Choroid plexus epithelial cell (primary cell): ENCODE measurements at places on chromosomes 16 and 17.

GRCh38 chr16:53664724-53665345 is 38.8 kb downstream of the RPGRIP1L start:
- DNase-seq, result peak; percentile 68

- peak; percentile 71 for DNase-seq
Observed at GRCh38 chr16:53755026-53755910, 51.3 kb downstream of the FTO start.

DNA sequence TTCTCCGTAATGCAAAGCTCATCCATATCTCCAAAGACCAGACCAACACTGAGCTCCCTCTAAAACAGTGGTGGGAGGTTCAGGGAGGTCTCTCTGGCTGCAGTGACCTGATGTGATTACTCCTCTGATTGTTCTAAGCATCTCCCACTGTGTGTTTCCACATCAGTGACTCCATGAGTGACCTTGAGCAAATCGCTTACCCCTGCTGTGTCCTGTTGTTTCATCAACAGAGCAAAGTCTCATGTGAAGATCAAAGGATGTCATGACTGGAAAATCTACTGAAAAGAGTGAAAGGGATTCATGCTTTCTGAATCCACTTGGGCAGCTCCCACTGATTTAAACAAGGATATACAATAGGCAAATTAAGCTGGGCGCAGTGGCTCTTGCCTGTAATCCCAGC is 352.9 kb downstream of the TMEM114 start:
- DNase-seq, result no peak

DNA sequence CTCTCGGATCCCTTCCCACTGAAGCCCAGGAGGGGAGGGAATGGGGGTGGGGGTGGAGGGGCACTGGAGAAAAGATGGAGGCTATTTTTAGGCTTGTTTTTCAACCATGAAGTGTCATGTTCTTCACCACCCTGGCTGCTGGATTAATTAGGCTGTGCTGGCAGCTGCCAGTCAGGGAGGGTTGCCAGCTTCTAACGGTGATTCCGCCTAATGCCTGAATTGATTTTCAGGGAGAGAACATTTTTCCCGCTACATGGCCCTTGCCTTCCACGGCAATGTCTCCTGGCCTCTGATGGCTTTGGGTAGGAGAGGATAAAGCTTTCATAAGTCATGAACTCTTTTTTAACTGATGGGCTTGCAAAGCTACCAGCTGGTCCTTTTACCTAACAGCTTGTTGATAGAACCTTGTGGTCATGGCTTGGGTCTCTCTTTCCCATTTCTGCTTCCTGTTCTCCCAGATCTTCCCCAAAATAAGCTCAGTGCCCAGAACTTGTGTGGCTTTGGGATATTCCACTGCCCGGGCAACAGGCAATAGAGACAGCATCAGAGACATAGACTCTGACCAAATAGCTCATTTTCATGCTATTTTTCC is 167.4 kb downstream of the PITPNC1 start:
- DNase-seq, result no peak

DNA sequence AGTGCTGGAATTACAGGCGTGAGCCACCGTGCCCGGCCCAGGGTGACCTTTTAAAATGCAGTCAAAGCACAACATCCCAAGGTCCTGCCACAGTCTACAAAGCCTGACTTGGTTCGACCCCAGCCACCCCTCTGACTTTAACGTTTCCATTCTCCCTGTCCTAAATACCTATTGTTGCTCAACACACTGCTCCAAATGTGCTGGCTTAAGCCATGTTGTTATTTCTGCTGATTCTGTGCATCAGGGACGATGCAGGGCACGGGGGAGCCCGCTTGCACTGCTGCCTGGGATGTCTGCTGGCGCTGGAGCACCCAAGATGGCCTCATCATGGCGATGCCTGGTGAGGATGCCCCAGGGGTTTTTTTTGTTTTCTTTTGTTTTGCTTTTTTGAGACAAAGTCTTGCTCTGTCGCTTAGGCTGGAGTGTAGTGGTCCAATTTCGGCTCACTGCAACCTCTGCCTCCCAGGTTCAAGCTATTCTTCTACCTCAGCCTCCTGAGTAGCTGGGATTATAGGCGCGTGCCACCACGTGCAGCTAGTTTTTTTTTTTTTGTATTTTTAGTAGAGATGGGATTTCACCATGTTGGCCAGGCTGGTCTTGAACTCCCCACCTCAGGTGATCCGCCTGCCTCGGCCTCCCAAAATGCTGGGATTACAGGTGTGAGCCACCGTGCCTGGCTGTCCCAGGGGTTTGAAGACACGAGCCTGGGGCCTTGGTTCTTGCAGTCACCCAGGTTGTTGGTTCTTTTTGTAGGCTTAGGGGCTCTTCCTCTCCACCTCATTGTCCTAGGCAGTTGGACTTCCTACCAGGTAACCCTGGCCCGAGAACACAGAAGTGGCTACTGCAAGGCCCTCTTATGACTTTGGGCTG is 22.9 kb downstream of the TMC7 start:
- DNase-seq, result no peak

GRCh38 chr17:56548661-56549060 is 44.8 kb upstream of the NOG start:
- no peak for DNase-seq

GRCh38 chr16:11547118-11547916 is 39.4 kb downstream of the LITAF start:
- no peak for DNase-seq

DNA sequence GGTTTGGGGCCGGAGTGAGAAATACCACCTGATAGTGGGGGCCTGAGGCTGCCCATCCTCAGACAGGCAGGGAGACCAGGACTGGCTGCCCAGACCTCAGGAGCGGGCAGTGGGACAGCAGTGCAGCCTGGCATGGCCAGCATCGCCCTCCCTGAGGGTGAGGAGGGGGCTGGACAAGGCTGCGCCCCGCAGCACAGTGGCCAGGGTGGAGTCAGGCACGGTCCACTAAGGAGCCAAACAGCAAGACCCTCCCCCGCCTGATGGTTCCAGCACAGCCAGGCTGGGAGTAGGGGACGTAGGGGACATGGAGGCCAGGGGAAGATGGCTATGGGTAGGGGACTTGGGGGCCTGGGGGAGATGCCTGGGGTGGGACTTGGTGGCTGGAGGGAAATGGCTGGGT is 3.3 kb downstream of the ZNF598 start:
- no peak for DNase-seq

DNA sequence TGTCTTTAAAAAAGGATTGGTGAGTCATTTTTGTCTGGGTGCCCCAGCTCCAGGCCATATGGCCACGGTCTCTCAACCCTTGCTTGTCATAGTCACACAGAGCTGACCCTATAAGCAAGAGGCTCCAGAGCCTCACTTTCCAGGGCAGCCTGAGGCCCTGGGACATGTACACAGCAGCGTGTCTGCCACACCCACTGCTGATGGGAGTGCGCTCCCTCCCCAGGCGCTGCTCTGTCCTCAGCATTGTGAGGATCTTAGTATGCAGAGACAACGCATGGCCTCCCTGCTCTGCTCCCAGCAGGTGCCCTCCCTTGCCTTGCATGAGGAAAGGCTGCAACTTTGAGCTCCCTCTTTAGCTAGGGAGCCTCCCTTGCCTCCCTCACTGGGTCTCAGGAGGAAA is 80.8 kb upstream of the CRHR1 start:
- no peak for DNase-seq

DNA sequence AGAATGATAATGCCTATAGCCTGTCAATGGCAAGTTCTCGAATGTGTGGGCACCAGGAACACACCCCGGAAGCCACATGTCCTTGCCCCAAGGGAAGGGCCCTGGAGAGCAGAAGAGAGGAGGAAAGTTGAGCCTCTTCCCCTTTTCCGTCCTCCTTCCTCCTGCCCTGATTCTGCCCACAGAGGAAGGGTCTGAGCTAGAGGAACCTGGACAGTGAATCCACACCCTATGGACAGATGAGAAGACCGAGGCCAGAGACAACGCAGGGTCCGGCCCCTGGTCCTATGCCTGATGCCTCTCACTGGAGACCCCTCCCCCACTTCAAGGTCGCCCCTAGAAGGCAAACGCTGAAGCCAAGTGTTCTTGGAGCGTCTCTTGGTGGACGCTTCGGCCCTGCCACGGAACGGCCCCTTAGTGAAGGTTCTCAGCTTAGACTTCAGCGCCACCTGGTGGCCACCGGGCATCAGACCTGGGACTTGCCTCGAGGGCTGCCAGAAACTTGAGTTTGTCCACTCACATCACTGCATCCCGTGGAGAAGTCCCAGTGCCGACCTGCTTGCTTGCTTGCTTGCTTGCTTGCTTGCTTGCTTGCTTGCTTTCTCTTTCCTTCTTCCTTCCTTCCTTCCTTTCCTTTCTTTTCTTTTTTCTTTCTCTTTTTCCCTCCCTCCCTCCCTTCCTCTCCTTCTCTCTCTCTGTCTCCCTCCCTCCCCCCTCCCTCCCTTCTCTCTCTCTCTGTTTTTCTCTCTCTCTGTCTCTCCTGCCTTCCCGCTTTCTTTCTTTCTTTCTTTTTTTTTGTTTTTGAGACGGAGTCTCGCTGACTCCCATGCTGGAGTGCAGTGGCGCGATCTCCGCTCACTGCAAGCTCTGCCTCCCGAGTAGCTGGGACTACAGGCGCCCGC is 20.6 kb upstream of the SPNS3 start:
- DNase-seq, result peak; percentile 96
